ENCODE measurements at places on chromosomes 13 and 19.

DNA sequence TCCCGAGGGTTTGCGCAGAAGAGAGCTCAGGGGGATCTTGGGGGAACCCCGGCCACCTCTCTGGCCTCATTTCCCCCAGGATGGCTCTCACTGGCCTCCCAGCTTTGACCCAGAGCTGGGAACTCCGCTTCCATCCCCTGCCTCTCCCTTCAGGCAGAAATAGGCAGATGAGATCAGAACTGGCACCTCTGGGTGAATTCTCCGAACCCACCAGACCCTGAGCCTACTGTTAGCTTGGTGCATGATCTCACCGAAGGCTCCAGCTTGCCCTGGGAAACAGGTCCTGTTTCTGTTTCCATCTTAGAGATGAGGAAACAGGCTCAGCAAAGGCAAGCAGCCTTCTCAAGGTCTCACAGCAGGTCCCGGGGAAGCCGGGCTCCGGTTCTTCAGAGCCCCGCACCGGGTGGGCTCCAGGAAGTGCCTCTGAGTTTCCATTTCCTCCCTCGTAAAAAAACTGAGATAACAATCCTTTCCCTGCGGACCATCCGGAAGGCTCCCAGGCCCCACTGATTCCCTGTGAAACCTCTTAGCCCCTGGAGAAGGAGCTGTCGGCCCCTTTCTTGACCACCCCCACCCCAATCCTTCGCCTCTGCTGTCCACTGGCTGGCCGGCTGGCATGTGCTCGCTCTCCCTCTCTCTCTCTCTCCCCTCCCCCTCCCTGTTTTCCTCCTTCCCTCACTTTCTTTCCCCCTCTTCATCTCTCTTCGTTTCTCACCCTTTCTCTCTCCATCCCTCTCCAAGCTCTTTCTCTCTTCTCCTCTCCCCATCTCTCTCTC is 2.1 kb downstream of the NECTIN2 start:
- no peak for DNase-seq

- DNase-seq, result no peak
These were observed 246.2 kb downstream of the FOXO1 start for GRCh38 chr13:40420160-40420740.

GRCh38 chr19:2484178-2484937 is 8.4 kb downstream of the GADD45B start:
- no peak for DNase-seq

- DNase-seq, result no peak
These were observed 61.9 kb downstream of the TNFRSF19 start for GRCh38 chr13:23632048-23632582.

GRCh38 chr13:65836066-65836465 is 1394.1 kb downstream of the PCDH9 start:
- no peak for DNase-seq

- no peak for DNase-seq
These were observed 22.2 kb downstream of the CCDC169 start for GRCh38 chr13:36275190-36276002.

DNA sequence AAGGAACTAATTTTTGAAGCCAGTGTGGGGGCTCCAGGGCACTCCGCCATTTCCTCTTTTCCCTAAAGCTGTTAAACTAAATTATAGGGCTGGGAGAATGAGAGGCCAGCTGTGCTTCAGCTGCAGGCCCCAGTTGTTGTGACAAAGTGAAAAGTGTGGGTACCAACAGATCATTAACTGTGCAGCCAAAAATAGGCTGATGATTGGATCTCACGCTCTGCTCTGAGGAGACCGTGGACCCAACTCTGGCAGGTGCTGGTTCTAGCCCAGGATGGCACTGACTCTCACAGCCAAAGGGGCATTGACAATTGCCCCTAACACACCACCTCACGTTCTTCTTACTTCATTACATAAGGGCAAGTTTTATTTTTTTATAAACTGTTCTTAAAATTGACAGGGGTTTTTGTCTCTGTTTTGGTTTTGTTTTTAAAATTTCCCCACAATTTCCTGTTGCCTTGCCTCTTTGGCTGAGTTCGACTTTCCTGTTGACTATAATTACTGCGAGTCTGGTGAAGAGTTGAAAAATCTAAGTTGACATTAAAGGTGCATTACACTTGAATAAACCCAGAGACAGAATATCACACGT is 391.0 kb downstream of the FGF9 start:
- no peak for DNase-seq

DNA sequence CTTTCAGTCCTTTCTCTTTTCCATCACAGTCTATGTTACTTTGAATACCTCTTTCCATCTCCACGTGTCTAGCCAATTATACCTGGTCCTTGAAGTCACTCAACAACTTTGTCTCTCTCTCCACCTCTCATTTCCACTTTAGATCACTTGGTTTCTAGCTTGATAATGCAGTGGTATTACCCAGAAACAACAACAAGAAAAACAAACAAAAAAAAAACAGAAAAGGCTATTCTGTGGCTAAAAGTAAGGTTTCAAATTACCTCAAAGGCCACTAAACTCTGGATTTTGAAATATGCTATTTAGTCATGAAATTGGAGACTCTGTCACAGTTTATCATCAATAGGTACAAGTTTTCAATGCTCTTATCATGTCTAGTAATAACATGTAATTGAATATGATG is 184.8 kb downstream of the PCDH9 start:
- no peak for DNase-seq

GRCh38 chr13:75725736-75726135 is 89.6 kb downstream of the LMO7 start:
- no peak for DNase-seq

DNA sequence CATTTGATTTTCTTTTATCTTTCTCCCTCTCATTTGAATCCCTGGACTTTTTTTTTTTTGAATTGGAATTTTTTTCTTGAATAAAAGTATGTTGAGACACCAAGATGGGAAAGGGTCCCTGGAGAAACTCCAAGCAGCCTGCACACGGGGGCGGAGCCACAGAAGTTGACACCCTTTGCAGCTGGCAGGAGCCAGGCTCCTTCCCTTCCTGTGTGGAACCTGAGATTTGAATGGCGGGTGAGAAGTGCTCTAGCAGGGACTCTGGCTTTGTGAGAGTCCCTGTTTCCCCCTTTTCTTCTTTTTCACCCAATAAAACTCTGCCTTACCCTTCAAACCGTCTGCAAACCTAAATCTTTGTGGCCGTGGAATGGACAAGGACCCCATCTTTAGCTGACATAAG is 1381.0 kb upstream of the MIR17HG start:
- no peak for DNase-seq

DNA sequence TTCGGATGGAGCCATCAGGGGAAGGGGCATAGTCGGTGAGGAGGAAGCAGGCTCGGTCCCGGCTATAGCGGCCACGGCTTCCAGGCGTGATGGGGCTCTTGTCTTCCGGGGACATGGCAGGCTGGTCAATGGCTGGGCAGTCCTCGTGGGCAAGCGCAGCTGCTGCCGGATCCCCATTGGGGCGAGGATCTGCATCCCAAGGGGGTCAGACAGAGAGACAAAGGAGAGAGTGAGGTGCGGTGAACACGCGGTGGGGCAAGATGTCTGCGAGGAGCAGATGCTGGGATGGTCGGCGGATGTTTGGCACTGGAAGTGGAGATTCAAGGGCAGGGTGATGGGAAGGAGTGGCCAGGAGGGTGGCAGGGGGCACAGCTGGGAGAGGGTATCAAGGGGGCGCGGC is 8.6 kb downstream of the KCNC3 start:
- DNase-seq, result no peak

DNA sequence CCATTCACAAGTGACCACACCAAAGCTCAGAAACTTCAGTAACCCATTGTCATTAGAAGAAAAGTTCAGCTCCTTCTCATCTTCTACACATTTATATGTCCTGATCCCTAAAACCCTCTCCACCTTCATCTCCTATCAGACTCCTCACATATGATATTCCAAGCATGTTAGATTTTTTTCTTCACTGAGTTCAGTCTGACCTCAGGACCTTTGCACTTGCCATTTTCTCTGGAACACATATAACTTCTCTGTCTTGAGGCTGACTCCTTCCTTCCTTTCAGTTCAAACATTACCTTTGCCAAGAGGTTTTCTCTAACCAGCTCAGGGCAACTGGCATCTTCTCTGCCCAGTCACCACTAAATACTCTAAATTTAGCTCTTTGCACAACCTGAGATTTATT is 54.1 kb downstream of the C13orf42 start:
- no peak for DNase-seq

- no peak for DNase-seq
These were observed 316.3 kb downstream of the DLEU7 start for GRCh38 chr13:50527188-50527587.

DNA sequence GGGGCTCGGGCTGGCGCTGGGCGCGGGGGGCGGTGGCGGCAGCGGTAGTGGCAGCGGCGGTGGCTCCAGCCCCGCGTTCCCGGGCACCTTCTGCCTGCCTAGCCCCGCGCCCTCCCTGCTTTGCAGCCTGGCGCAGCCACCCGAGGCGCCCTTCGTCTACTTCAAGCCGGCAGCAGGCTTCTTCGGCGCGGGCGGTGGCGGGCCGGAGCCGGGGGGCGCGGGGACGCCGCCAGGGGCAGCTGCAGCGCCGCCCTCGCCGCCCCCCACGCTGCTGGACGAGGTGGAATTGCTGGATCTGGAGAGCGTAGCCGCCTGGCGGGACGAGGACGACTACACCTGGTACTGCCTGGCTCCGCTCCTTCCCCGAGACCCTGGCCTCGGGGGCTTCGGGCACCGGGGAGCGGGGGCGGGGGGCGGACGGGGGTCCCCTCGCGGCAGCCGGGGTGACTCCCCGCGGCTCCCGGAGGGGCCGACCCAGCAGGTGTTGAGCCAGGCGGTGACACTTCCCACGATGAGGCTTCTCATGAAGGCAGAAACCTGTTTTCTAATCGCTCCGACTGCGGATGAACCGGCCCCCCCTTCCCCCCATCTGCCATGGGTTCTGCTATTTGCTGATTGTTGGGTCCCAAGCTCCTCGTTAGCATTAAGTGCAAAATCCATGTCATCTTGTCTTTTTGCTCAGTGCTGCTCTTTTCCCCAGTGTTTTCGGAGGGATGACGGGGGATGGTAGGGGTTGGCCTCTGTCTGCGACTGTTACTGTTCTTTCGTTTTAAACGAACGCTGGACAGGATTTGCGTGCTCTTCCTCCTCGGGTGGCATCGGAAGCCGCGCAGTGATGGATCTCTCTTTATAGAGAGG is 943 bp downstream of the SLAIN1 start:
- peak; percentile 70 for DNase-seq

DNA sequence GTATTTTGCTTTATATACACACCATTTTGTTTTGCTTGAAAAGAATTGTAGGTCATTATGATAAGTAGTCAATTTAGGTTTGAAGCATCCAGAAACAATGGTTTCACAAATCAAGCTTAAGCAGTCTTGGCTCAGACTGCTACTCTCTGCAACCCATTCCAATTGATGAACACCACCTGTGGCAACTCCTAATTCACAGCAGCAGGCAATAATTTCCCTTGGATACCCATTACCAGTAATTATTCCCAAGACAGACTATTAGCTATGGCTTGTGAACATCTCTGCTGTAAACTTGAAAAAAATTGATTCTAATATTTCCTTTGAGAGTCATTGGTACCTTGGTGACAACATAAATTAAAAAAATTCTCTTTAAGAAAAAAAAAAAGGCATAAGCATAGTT is 299.3 kb upstream of the SLITRK6 start:
- DNase-seq, result no peak

DNA sequence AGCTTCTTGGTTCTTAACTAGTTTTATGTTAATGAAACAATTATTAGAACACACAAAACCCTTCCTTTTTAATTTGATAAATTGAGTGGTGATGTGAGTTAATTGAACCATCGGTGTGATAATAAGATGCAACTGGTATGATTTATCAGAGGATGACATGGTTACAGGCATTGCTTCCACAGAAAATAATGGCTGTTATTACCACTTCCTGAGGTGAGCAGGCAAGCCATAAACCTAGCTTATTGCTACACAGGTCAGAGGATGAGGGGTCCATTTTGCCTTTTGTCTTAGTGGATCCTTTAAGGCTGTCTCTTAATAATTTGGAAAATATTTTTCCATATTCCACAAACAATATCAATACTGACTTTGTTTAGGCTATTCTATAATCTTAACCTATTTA is 226.6 kb upstream of the EDNRB start:
- DNase-seq, result no peak

DNA sequence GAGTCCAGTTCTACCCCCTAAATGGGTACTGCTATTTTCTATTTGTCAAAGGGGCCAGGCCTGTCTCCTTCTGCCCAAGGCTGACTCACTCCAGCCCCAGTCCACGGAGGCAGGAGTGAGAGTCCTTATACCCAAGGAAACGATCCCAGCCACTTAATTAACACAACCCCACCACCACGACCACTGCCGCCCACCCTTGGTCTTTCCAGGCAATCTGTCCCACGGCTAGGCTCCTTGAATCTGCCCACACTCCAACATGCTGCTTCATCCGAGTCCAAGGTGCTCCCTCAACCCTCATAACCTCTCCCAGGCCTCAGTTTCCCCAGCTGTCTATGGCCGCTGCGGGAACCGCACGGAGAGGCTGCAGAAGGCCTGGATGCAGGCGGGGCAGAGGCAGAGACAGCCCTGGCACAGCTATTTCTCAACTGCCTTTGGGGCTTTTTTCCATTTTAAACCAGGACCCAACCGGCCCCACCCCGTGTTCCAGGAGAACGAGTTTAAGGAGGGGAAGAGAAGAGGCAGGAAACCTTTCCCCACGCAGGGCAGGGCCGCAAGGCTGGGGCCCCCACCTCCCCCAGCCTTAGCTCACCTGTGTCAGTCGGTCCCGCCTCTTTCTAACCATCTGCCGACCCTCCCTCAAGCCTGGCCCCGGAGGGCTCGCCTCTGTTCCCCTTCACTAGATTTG is 746 bp downstream of the RAB3D start:
- no peak for DNase-seq

GRCh38 chr13:94612050-94612449 is 10.4 kb downstream of the GPR180 start:
- DNase-seq, result no peak

- DNase-seq, result no peak
These were observed 9.9 kb upstream of the C5AR2 start for GRCh38 chr19:47322058-47322457.

GRCh38 chr13:75359266-75359665 is 122.7 kb downstream of the TBC1D4 start:
- no peak for DNase-seq

GRCh38 chr13:111233080-111233479 is 87.4 kb upstream of the TEX29 start:
- DNase-seq, result no peak

- no peak for DNase-seq
These were observed 698.7 kb downstream of the SLITRK1 start for GRCh38 chr13:83183439-83184149.

- no peak for DNase-seq
These were observed 5.2 kb upstream of the ZNF233 start for GRCh38 chr19:44254496-44254895.

DNA sequence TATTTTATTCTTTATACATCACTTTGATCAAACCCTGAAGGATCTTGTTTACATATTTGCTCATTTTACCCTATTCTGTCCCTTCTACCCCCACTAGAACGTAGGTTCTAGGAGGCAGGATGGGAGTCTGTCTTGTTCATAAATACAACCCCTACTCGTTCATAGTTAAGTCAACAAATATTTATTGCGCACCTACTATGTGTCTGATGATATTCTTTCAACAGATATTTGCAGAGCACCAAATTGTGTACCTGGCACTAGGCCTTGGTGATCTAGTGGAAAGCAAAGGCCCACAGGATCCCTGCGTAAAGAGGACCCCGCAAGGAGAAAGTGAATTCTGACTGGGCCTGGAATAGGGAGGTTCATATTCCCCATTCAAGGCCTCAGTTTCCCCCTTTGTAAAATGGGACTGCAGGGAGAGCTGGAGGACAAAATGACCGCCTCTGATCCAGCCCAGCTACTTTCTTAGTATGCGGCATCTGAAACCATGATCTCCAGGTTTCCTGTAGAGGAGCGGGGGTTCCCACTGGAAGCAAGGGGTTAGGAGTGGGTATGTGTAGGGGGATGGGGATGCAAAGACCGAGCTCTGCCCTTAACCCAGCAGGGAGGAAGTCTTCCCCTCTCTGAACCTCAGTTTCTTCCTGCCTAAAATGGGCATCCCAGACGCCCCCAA is 534 bp upstream of the GEMIN7 start:
- DNase-seq, result no peak

All from Right ventricle myocardium inferior (tissue), 1 donor.